HCEC 1CT (cell line): ENCODE measurements at places on chromosomes 7 and 10.

DNA sequence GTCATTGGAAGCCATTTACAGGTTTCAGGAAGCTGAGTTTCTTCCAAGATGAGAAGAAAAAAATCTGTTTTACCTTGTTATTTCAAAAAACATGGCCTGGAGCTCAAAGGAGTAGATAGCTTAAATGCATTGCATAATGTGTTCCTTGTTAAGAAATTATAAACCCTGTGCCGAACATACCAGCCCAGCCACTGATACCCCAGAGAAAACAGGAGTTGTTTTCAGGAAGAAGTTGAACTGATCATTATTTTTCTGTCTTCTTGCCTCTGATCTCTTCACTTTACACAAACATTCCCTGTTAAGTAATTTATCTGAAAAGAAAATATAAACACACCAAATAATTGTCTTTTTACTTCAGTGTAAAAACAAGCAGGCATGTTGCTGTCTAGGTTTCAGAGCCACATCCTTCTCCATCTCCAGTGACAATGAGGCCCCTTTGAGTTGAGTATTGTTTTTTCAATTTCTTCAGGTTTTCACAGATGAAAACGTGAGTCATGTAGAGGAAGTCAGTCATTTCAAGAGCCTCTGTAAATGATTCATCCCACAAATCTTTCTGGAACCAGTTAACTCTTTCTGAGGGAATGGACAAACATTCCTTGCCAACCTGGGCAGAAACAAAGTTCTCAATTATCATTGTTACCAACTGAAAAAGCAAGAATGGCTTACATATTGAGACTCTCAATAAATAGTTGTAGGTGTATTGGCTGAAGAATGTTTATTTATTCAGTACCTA is 244.2 kb downstream of the IPMK start:
- DNase-seq, result peak; percentile 90

- DNase-seq, result no peak
These were observed 10.3 kb upstream of the INSIG1 start for GRCh38 chr7:155287284-155287935.

DNA sequence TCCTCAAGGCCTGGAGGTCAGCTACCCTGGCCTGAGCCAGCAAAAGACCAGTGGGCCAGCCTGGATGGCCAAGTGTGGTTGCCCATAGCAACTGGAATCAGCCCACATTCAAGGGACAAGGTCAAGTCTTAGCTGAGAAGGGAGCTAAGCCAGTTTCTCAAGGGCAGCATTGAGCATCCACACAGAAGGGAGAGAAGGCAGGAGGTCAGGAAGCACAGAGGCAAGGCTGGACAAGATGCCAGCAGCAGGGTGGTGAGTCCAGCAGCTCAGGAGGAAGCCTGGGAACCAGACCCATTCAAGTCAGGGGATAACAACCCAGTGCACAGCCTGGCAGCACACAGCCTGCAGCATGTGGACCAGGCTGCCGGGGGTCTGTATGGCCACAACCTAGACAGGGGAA is 54.0 kb upstream of the ZMIZ1 start:
- no peak for DNase-seq

DNA sequence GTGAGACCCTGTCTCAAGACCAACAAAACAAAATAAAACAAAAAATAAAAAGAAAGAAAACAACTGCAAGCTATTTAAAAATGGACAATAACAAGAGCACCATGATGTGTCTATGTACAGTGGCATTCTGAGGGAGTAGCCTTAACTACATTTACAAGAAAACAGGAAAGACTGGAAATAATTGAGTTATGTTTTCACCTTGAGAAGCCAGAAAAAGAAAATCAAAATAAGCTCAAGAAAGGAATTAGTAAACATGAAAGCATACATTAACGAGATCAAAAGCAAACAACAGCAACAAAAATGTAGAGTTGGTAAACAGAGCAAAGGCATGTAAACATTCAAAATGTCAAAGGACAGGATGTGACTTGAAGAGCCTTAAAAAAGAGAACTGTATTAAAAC is 36.7 kb downstream of the TEX36 start:
- no peak for DNase-seq

DNA sequence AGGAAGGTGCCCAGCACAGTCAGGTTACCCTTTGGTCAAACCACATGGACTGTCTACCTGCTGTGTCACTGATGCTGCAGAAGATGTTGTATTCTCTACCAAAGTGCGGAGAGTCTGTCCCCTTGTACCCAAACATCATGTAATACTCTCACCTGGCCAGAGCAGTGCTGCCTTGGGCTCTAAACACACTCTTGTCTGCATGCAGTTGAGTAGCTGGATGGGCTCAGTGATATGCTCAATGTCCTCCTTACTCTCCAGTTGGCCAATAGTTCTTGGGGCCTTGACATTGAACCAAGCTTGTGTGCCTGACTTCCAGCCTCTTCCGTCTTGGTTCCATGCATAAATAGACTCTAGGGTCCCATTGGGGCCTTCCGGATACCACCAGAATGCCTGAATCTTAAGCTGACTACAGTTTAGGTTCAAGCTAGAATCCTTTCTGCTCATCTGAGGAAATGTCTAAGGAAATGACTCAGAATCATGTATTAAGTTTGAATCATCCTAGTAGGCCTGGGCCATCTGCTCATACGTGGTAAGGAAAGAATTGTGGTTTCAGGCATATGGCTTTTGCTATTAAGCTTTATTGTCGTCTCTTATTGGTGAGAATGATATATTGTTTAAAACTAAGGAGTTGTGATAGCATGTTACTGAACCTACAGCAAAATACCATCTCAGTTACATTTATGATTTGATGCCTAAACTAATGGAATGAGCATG is 118.0 kb downstream of the OTUD1 start:
- peak; percentile 94 for DNase-seq
